ENCODE measurements at places on chromosomes 4 and X. TPM values are rescaled to one million over a fixed set of nuclear protein-coding genes. Genes with fewer than 3 reads are reported as not detected.

The TBC1D9 gene
- total RNA-seq, result 11.5 TPM

The UNC5C gene
- 0.16 TPM for total RNA-seq

The SLC10A6 gene
- total RNA-seq, result 21.2 TPM

GRCh38 chr4:81152839-81153713 lies 61.9 kb downstream of the PRKG2 start:
- peak; percentile 90 for ATAC-seq

- ATAC-seq, result no peak
Observed at GRCh38 chr4:80155316-80155982, 41.9 kb upstream of the PRDM8 start.

- ATAC-seq, result no peak
Observed at GRCh38 chr4:2217726-2218125, 24.2 kb downstream of the HAUS3 start.

DNA sequence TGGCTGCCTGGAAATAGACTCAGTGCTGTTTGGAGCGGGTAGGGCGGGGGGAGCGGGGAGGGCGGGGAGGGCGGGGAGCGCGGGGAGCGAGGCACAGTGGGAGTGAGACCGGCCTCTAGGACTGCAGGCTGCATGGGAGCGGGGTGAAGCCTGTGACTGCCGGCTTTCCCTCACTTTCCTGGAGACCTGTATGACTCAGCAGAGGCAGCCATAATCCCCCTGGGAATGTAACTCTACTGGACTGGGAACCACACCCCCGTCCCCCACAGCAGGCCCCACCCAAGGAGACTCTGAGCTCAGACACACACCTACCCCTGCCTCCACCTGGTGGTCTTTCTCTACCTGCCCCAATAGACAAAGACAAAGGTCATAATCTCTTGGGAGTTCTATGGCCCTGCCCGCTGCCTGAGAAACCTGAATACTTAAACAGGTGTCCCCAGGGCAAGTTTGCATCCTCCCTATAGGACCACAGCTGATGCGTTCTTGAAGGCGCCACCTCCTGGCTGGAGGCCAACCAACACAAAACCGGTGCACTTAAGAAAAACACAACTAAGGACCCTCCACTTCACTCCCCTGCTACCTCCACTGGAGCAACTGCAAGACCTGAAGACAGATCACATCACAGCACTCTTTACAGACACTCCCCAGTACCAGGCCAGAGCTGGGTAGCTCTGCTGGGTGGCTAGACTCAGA lies 18.0 kb downstream of the HDAC8 start:
- peak; percentile 78 for ATAC-seq

GRCh38 chr4:70603856-70604255 lies 11.8 kb downstream of the AMBN start:
- no peak for ATAC-seq

GRCh38 chrX:154472685-154473632 lies 6.1 kb downstream of the LAGE3 start:
- peak; percentile 21 for ATAC-seq

- no peak for ATAC-seq
Observed at GRCh38 chrX:17986440-17986839, 125.3 kb upstream of the RAI2 start.

- no peak for ATAC-seq
Observed at GRCh38 chrX:19931146-19931545, 43.7 kb upstream of the SH3KBP1 start.

DNA sequence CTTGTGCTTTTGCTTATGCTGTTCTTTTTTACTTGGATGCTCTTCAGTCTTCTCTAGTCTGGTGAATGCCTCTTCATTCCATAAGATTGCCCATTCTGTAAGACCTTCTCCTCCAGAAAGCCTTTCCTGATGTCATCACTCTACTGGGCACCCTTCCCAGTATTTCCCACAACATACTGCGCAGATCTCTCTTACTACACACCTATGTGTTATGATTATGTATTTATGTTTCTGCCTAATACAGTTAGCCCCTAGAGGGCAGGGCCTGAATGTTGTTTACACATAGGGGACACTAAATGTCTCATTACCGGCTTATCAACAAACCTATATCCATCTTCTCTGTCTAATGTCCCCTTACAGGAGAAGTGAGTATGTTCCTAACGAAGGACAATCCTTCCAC lies 21.1 kb downstream of the AIFM1 start:
- no peak for ATAC-seq

- no peak for ATAC-seq
Observed at GRCh38 chrX:42715701-42716262, 62.2 kb downstream of the PPP1R2C start.

- no peak for ATAC-seq
Observed at GRCh38 chr4:72207196-72207595, 175.4 kb downstream of the NPFFR2 start.

- ATAC-seq, result no peak
Observed at GRCh38 chrX:71549986-71550385, 17.1 kb downstream of the OGT start.

DNA sequence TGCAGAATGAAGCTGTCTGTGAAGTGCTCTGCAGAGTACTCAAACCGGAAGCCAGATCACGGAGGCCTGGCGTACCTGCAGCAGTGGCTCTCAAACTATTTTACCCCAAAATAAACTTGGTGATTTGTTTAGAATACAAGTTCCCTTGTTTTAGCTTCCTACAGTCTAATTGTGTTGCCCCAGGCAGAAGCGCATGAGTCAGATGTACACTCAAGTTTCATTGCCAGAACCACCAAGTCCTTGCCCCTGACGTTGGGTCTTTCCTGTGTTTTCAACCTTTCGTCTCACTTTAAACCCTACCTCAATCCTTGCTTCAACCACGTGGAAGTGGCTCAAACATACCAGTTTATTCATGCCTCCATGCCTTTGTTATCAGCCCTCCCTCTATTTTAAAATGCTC lies 66.2 kb upstream of the SLC7A11 start:
- ATAC-seq, result peak; percentile 80

DNA sequence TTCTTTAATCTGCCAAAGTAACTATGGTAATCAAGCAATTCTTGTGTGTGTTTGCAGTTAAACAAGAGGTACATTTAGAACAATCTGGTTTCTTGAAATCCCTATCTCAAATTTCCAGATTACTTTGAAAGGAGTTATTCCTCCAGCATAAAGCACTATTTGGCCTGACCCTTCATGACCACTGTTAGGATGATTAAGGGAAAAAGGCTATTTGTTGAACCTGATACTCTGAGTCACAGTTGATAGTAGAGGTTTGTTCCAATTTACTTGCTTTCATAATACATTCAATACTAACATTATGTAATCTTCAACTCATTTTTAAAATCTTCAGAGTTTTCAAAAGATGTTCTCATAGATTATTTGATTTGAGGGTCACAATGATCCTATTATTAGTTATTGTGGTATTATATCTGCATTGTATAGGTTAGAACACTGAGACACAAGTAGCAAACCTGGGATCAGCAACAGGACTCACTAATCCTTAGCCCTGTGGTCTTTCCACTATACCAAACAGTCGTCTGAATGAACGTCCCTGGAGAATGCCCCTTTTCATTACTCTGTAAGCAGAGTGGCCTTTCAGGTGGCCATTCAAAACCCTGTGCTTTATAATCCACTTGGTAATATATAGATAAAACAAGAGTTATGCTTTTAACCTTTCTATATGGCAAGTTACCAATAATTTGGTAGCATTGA lies 8.1 kb upstream of the NDST4 start:
- no peak for ATAC-seq

DNA sequence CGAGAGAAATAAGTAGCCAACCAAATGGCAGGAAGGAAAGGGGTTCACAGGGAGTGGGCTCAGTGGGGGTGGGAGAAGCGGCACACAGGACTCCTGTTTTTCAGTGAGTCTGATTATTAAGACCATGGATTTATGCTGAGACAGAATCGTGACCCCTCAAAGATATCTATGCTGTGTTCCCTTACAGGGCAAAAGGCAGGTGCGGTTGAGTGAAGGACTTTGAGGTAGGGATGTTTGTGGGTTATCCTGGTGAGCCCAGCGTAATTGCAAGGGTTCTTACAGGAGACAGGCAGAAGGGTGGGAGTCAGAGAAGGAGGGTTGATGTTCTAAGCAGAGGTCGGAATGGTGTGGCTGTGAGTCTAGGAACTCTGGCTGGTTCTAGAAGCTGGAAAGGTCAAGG lies 73.0 kb downstream of the EVC start:
- ATAC-seq, result no peak

DNA sequence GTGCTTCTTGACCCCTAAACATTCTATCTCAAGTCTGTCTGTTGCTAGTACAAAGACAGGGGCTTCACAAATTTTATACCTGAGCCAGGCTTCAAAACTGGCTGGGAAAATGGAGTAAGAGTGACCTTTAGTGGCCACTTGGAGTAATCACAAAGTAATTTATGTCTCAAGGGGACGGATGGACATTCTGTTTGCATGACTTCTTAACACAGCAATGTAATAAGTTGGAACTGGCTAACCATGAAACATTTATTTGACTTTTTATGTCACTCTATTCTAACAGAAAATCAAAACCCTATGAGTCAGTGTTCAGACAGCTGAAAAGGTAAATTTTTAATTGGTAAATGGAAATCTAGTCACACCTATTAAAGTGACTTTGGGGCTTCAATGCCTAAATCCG lies 600.6 kb downstream of the ANKRD50 start:
- ATAC-seq, result peak; percentile 46

Measured in esophagus mucosa (tissue), 1 donor.